Spinal cord (tissue), 10 donors: ENCODE measurements at places on chromosomes 11 and 22.

GRCh38 chr11:75244052-75244814, 3.7 kb downstream of the TPBGL start:
- peaks cover 24% of the 10 kb centered on the region for H3K27me3 ChIP-seq
- no peak overlapping the region for H3K4me3 ChIP-seq
- H3K36me3 ChIP-seq: no peaks in the 10 kb centered on the region
- no peak for DNase-seq
- no peak overlapping the region for H3K27ac ChIP-seq

DNA sequence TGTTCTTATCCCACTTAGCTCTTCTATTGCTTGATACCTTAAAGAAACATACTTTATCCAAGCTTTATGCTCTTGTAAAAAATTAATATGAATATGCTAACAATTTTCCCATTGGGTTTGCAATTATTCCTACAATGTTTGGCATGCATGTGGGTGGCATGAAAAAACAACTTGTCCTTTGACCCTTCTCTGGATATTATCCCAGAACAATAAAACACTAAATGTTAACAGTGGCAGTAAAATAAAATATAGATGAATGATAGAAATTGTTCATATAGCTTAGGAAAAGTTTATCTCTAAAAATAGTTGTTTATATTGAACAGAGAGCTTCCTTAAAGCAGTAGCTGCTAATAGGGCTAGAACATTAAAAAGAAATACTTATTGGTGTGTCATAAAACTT, 860.5 kb upstream of the LRRC4C start:
- H3K27ac ChIP-seq: no peak overlapping the region
- H3K27me3 ChIP-seq: no peaks in the 10 kb centered on the region
- no peak for DNase-seq
- H3K36me3 ChIP-seq: no peaks in the 10 kb centered on the region

DNA sequence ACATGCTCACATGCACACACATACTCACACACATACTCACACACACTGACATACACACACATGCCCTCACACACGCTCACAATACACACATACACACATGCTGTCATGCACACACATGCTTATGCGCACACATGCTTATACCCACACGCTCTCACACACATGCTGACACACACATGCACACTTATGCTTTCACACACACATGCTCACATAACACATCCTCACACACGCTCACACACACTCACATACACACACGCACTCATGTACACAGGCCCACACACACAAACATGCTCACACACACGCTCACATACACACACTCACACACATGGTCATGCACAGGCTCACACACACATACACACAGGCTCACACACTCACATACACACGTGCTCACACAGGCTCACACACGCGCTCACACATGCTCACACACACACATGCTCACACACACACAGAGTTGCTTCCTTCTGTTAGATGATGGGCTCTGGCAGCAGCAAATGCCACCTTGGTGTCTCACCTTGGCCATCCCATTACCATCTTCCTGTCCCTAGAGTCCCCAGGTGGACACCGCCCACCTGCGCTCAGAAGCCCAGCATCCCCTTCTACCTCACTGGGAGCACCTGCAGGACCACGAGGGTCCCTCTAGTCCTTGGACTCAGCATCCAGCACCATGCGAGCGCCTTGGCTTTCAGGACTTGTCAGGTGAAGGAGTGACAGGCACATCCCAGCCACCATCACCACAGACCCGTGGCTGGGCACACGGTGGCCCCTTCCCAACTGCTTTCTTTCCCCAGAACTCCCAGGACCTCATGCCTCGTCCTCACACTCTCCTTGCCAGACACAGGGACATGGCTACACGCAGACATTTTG, 44.9 kb upstream of the CCND1 start:
- DNase-seq: no peak
- H3K4me1 ChIP-seq: no peaks in the 10 kb centered on the region
- H3K27me3 ChIP-seq: no peaks in the 10 kb centered on the region
- H3K36me3 ChIP-seq: no peaks in the 10 kb centered on the region
- no peak overlapping the region for H3K4me3 ChIP-seq

GRCh38 chr11:128492903-128493569, 94.3 kb downstream of the ETS1 start:
- peaks cover 7% of the 10 kb centered on the region for H3K27me3 ChIP-seq
- no peak for DNase-seq
- H3K27ac ChIP-seq: no peak overlapping the region
- H3K4me1 ChIP-seq: peaks cover 7% of the 10 kb centered on the region
- no peaks in the 10 kb centered on the region for H3K36me3 ChIP-seq
- no peak overlapping the region for H3K4me3 ChIP-seq

GRCh38 chr11:12882670-12883069, 126.4 kb upstream of the RASSF10 start:
- H3K27me3 ChIP-seq: no peaks in the 10 kb centered on the region
- peaks cover 2% of the 10 kb centered on the region for H3K4me1 ChIP-seq
- no peak overlapping the region for H3K4me3 ChIP-seq
- peaks cover 34% of the 10 kb centered on the region for H3K36me3 ChIP-seq

GRCh38 chr22:19407649-19408606, 23.6 kb downstream of the HIRA start:
- no peaks in the 10 kb centered on the region for H3K27me3 ChIP-seq
- DNase-seq: no peak
- H3K36me3 ChIP-seq: peaks cover 34% of the 10 kb centered on the region
- H3K4me1 ChIP-seq: peaks cover 6% of the 10 kb centered on the region
- no peak overlapping the region for H3K4me3 ChIP-seq
- no peak overlapping the region for H3K27ac ChIP-seq
